ENCODE measurements at places on chromosomes 12 and 14.
A peak's percentile ranks its signal among the peaks of the same experiment; 100 is the strongest.

- no peak for DNase-seq
Measured at GRCh38 chr12:288687-289086, 26.1 kb upstream of the SLC6A13 start.

DNA sequence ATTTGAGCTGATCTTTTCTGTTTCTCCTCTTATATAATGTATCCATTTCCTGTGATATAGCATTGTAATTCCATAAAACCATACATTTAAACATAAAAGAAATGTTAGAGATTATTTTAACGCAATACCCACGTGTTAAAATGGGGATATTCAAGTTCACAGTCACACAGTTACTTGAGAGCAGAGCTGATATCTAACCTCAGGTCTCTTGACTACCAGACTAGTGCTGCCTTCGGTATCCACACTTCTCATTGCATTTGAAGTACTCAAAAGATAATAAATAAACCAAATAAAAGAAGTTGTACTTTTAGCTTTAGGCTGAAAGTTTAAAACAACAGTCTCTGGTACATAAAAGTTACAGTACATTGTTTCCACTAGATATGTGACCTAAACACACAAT is 2.9 kb downstream of the CLECL1 start:
- no peak for DNase-seq

DNA sequence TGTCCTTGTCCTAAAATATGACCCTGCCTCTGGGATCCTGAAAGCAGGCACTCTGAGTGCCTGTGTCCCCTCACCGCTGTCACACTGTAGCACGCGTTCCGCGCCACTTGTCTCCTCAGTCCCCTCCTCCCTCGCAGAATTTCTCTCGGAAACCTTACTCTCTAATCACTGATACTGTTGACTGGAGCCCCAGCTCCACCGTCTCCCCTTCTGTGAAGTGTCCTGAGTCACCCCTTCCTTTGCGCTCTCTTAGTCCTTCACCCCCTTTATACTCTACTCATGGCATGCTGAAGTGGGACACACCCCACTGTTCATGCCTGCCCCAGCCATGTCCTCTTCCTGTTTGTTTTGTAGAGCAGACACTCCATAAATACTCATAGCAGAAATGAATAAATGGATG is 104.7 kb downstream of the ZNF664 start:
- DNase-seq = no peak

DNA sequence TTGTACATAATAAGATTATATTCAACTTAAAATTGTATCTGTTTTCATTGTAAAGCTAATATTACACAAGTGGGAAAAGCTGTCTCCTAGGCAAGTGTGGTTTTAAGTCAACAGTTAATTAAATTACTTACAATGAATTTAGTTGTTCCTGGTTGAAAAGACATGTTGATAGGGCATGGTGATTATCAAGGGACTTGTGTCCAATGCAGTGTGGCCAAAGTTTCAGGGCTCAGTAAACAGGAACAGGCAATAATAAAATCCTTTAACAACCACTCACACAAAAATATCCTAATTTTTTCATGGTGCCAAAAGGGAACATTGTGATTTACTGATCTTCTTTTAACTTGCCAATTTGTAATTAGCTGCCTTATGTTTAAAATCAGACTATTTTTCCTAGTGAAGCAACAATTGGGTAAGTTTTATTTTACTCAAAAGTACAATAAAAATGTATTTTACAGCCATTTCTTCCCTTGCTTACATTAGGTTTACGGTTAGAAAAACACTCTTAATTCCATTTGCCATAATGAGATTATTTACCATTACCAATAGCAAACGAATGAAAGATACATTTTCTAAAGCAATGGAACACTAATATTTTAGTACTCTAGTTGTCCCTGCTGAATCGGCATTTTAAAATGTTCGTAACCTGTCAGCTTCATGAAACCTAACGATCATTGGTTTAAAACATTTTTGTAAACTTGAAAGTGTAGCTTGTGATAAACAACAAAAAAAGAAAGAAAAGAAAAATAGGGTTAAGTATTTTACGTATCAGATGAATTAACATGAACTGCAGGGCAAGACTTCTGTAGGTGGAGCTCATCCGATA is 1.8 kb upstream of the WNK1 start:
- peak; percentile 60 for DNase-seq

- peak; percentile 20 for DNase-seq
Measured at GRCh38 chr12:99985129-99985570, 414 bp upstream of the ANKS1B start.

DNA sequence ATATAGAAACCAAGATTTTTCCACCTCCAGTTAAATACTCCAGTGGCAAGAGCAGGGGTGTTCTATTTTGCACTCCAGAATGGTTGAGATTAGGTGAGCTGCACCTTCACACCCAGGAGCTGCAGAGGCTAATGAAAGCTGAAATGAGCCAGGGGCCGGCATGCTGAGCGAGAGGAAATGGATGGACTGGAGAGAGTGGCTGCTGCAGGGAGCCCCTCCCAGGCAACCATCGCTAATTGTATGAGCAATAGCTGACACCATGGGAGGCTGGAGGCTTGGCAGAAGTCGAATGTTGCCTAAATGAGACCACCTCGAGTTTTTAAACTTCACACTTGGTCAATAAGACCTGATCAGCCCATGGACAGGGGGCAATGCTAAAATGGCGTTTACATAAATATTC is 301.8 kb upstream of the TMPO start:
- DNase-seq = no peak

DNA sequence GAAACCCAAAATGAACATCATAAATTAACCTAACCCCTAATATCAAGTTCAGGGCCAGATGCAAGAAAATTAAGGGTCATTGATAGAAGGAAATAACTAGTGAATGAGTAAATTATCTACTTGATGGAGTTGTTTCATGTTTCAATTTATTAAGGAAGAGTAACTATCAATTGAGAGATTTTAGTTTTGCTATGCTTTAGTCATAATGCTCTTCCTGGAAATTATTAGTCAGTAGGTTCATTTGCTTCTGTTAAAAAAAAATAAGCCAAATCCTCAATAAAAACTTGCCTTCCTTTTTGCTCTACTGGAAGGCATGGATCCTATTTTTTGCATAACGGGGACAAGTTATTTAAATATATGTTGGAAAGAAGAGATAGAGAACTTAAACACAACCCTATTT is 59.0 kb upstream of the HIF1A start:
- no peak for DNase-seq

DNA sequence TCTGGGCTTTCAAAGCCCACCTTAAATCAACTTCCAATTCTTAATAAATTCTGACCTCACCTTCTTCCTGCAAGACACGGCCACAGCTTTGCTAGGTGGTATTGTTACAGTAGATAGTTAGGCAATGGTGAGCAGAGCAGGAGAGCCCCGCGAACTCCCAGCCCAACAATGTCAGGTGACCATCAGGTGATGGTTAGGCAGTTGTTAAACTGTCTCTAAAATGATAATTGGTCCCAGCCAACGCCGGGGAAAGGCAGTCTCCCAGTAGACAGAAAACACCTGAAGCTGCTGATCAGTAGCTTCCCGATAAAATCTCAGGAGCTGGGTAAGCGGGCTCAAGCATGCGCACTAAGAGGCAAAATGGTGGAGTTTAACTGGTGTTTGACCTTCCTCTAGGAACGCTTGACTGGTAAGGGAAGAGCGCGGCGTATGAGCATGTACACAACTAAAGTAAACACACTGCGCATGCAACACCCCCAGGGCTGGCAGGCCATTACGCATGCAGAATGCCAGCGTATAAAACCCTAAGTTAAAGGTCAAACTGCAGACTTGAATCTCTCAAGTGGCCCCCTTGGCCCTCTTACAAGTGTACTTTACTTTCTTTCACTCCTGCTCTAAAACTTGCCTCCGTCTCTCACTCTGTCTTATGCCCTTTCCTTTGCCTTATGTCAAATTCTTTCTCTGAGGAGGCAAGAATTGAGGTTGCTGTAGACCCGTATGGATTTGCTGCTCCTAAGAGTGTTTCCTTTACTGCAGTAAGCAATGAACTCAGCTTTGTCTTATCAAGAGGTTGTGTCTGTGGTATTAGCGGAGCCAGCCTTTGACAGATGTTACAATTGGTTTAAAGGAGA is 113.5 kb downstream of the C12orf75 start:
- peak; percentile 28 for DNase-seq

DNA sequence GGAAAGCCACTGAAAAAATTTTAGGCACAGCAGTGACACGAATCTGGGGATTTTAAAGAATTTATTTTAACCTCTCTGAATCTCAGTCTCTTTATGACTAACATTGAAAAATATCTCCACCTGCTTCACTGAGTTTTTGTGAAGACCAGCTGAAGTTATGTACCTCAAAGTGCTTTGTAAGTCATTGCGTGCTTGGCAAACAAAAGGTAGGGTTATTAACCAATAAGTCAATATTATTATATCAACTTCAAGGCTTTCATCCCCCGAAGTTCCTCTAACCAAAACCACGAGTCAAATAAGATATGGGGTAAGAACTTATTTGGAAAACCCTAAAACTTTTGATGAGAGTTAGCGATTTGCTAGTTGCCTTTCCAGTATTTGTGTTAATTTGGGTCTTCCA is 62.3 kb downstream of the HSPB8 start:
- no peak for DNase-seq

DNA sequence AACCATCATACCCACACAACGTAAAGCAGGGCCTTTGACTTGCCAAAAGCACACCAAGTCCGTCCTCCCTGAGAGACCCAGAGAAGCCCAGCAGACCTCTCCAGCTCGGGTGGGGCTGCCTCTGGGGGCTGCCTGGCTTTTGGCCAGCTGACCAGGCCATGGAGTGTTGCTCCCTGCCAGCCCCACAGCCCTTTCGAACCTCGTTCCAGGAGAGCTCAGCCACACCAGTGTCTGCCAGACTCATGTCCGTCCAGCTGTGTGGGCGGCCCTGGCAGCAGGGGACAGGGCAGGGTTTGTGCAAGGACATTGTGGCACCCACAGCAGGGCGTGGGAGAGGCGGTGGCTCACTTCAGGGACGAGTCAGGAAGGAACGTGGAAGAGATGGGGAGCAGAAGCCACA is 22.6 kb upstream of the IRF2BPL start:
- peak; percentile 22 for DNase-seq

DNA sequence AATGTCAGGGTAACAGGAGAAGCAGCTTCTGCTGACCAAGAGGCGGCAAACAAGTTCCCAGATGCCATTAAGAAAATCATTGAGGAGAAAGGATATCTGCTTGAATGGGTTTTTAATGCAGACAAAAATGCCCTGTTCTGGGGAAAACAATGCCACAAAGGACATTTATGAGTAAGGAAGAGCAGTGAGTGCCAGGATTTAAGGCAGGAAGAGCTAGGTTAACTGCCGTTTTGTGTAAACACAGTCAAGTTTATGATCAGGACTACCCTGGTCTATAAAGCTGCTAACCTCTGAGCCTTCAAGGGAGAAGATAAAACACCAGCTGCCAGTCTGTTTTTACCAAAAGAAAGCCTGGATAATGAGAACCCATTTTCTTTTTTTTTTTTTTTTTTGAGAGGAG is 8.5 kb downstream of the MAPKAPK5 start:
- DNase-seq = no peak

GRCh38 chr12:96438330-96438729 is 38.1 kb upstream of the CDK17 start:
- no peak for DNase-seq

- DNase-seq = no peak
Measured at GRCh38 chr14:88481059-88481458, 73.7 kb downstream of the PTPN21 start.

- no peak for DNase-seq
Measured at GRCh38 chr14:68140076-68140741, 320.6 kb downstream of the RAD51B start.

DNA sequence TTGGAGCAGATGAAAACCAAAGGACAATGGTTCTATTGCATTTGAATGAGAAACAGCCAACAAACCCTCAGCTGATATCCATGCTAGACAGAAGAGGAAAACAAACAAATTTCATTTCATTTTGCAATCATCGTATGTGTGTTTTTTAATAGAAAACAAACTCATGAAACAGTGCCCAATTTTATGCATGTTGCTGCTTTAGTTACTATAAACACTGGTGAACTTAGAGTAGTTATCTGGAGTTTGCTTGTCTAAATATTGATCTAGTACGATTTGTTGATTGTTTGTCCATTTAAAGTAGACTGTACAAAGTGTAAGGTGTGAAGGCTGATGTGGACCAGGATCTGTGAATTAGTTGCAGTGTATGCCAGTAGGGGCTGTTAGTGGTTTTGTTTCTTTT is 166.6 kb downstream of the KITLG start:
- DNase-seq = no peak

DNA sequence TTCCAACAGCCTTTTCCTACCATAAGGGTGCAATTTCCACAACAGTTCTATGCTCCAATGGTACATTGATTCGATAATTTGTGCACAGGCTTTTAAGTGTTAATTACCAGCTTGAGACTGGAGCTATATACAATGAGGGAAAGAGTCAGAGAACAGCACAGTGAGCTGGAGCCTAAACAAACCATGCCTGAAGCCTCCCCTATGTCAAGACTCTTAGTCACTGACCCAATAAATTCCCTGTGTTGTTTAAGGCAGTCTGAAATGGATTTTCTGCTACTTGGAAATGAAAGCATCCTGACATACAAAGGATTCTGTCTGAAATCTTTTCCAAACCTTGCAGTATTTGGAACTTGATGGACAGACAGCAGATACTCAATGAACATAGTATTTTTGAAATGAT is 149.0 kb downstream of the EFCAB11 start:
- DNase-seq = no peak

DNA sequence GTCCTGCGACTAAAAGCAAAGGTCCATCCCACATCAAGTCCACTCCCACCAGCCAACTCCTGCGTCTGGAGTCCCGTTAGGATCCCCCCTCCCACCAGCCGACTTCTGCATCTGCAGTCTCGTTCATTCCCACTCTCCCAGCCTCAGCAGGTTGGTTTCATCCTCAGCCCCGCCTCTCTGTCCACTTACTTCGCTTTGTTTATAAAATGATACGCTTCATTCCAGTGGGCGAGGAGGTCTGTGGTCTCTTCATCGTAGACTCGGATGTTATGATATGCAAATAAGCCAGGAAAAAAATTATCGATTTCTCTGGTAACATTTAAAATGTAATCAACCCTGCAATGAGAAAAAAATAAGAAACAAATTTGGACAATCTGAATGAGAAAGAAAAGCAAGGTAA is 56.8 kb downstream of the SSH1 start:
- no peak for DNase-seq

DNA sequence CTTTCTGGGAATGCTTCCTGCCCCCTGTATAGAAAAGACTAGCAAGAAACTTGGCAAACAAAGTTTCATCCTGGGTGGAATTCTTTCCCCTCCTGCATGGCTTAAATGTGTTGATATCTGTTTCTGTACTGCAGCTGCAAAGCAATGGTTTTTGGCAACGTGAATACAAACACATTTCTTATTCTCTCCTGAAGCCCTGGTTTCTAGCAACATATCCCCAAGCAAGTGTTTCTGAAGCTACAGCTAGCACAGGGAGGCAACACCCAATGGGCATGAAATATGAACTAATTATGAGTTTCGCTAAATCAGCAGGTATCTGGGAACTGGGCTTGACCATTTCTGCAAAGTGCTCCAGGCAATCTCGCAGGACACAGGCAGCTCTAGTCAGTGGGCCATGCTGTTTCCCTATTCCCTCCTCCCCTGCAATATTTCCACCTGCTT is 392.3 kb upstream of the TMPO start:
- no peak for DNase-seq

DNA sequence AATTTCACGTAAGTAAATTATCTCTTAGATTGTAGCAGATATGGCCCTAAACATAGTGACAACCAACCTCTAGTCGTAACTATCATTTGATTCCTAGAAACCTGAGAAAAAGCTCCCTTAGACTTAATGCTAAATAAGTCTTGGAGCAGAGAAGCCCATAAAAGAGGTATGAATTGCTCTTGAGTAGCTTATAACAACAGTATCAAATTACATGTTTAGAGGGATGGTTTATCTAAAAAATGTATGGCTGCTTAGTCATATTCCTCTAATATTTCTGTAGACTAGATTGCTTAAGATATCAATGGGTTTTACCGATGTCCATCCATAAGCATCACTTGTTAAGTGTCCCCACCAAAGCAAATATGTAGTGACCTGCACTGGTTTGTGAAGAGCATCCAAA is 259.7 kb downstream of the NELL2 start:
- DNase-seq = no peak
